ENCODE measurements at places on chromosomes 12 and 14.

- DNase-seq, result no peak
Measured at GRCh38 chr12:40534828-40535227, 157.4 kb upstream of the CNTN1 start.

- DNase-seq, result no peak
Measured at GRCh38 chr14:70084226-70084625, 104.5 kb downstream of the SLC8A3 start.

- no peak for DNase-seq
Measured at GRCh38 chr14:61439779-61440418, 118.5 kb downstream of the PRKCH start.

DNA sequence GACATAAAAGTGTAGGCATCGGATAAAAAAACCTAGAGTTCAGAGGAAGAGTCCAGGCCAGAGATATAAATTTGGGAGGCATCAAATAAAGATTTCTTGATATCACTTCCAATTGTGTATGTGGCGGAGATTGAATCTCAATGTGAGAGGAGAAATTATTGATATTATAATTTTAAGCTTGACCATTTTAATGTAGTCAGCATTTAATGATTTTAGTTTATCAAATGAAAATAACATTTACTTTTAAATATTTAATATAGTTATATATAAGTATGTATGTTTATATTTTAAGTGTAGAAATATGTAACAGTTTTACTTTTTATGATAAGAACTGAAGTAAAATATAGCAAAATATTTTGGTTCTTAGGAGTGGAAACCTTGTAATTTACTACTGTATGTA lies 48.7 kb downstream of the WASHC4 start:
- DNase-seq, result no peak

GRCh38 chr14:55245657-55246268 lies 25.5 kb upstream of the FBXO34 start:
- DNase-seq, result no peak

DNA sequence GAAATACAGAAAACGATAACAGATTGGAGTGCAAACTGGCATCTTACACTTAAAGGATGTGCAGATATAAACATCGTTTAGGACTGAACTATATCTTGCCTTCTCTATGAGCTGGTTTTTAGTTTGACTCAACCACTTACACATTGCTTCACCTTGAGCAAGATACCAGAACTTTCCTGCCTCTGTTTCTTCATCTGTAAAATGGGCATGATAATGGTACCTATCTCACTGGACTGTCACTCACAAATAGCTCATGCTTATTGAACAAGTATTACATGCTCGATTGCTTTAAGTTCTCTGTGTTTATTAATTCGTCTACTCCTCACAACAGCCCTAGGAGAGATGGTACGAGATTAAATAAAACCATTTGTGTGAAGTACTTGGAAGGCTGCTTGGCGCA lies 7.7 kb downstream of the FZD10 start:
- no peak for DNase-seq

GRCh38 chr12:78396538-78396937 lies 468.0 kb upstream of the SYT1 start:
- DNase-seq, result no peak

DNA sequence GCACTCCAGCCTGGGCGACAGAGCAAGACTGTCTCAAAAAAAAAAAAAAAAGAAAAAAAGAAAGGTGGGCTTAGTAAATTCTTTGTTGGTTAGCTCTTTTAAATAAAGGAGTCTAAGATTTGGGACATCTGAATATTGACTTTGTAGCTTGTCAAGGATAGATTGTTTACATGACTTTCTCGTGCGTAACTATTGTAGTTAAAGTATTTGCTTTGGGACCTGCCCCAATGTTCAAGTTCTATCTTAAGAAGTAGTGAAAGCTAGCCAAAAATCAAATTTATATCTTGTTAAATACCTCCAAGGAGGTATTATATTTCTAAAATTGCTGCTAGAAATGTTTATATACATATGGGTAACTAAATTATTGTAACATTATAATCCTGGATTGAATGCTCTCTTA lies 32.4 kb downstream of the PTPN21 start:
- no peak for DNase-seq

GRCh38 chr14:96826818-96827217 lies 29.6 kb downstream of the VRK1 start:
- DNase-seq, result no peak

- no peak for DNase-seq
Measured at GRCh38 chr12:132500142-132500855, 10.3 kb downstream of the FBRSL1 start.

DNA sequence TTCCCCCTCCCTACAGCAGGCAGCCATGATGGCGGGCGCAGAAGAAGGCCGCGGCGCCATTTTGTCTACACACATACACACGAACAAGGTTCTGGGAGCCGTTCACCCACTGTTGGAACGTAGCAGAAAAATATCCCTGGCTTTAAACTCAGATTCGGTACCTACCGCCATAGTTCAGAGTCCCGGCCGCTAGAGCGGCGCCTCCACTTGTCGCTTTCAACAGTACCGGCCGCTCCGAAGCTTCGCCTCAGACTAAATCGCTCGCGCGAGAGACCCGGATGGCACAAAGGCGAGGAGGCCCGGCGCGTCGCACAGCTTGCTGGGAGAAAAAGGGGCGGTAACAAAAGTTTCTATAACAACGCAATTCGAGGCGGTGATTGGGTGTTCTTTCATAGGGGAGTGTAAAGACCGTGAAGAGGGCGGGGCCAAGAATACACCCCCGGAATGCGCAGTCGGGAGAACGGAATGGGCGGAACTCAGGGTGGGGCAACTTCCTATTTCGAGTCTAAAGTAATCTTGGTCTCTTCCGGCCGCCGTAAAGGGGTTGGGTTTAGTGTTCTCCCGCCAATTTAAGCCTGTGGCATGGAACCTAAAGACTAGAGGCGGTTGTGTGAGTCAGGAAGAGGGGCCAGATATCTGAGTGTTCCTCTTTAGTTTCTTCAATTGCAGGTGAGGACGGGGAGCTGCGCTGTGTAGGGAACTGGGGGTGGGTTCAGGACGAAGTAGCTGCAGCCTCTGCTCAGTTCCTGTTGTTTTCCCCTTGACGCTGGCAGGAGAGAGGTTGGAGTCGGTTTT lies at the start of the genes KNTC1 and RSRC2:
Gene KNTC1 (plus strand): TSS at position 567 of the 795 bp plus-strand sequence. CDS start 2,815 bp downstream, outside the sequence.
Gene RSRC2 (minus strand): TSS at position 254 of the 795 bp plus-strand sequence. CDS start 83 bp downstream, at position 171.
- peak; percentile 95 for DNase-seq

DNA sequence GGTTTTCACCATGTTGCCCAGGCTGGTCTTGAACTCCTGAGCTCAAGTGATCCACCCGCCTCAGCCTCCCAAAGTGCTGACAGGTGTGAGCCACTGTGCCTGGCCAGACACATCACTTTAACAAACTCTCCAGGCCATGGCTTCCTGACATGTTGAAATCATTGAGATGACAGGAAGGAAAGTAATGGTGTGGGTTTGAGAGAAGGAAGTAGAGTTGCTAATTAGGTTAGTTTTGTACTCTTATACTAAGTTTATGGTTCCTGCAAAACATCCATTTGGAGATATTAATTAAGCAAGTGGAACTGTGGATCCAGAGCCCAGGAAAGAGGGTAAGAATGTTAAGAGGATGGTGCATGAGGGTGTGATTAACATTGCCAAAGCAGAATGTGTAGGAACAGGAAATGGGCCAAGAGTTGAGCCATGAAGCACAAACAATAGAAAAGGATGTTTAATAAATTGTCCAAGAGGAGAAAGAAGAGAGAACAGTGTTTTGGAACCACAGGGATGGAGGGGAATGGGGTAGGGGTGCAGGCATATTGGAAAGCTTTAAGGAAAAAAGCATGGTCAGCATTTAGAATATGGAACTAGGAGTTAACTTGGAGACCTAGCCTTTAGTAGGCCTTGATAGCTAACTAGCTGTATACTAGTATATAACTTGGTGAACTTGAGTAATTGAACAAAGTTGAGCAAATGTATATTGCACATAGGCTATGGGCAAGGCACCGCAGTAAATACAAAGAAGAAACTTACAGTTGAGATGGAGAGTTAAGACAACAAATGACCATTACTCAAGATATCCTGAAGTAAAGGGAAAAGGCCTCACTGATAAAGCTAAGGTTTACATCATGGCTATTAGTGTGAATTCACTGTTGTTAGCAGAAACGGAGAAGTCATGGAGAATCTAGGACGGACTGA lies 91.3 kb upstream of the DNM1L start:
- DNase-seq, result no peak

DNA sequence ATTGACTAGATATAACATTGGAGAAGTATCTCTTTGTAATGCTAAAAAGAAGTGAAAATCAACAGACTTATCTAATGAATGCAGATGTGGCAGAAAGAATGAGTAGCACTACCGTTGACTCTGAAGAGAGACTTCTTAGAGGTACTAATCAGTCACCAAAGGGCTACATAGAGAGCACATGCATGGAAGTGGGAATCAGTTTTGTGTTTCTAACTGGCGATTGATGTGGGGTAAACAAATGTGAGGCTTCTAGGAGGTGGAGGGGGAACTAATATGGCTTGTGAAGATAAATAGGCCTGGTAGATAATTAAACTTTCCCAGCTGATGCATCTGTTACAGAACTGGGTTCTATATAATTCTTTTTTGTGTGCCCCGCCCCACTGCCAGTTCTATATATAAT lies 10.5 kb downstream of the COCH start:
- DNase-seq, result no peak

DNA sequence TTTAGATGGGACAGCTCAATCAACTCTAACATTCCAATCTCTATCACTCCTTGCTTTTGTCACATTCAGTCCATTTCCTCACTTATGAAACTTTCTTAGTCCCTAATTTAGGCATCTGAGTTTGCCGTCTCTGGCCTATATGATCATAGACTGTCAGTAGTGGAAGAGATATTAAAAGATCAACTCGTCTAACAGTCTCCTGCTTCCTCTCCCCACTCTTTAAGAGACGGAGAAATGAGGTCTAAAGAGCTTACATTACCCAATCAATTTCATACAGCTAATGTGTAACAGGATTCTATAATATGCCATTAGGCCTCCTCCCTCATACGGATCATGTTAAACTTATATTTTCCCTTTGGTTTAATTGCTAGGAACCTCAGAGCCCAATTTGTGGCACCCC lies 6.5 kb upstream of the ATP23 start:
- no peak for DNase-seq
